GM23248 (cell line): ENCODE measurements at places on chromosomes 7 and 10. TPM values are rescaled to one million over a fixed set of nuclear protein-coding genes. Genes with fewer than 3 reads are reported as not detected.

DNA sequence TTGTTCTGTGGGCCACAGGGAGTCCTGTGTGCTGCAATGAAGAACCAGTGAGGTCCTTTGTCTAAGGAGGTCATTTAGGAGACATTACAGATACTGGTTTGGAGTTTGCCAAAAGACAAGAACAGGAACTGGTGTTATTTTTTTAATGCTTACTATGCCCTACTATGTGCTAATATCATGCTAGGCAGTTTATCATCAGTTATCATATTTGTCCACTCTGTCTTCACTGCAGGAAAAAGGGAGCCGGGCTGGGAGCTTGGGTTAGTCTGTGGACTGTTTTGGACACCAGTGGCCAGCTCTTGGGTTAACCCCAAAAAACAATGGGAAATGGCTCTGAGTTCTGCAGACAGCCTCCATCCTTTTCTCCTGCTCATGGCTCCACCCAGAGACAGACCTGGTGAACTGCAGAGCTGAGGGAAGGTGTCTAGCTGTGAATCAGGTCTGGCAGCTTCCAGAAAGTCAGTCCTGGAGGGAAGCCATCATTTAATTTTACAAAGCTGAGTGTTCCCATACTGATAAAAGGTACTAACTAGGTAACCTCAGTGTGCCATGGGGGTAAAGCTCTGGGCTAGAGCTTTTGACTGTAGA, 101.2 kb upstream of the ZNF746 start:
- peak; percentile 64 for DNase-seq
- H3K36me3 ChIP-seq = no peaks in the 10 kb centered on the region
- H3K27me3 ChIP-seq = no peaks in the 10 kb centered on the region
- H3K27ac ChIP-seq = no peak overlapping the region

FGFR2 gene
- polyA plus RNA-seq = 0.09 and 0.15 TPM in 2 replicates

LRRC4 gene
- 0.13 TPM in 1 of 2 replicates, not detected in the other for polyA plus RNA-seq

DNA sequence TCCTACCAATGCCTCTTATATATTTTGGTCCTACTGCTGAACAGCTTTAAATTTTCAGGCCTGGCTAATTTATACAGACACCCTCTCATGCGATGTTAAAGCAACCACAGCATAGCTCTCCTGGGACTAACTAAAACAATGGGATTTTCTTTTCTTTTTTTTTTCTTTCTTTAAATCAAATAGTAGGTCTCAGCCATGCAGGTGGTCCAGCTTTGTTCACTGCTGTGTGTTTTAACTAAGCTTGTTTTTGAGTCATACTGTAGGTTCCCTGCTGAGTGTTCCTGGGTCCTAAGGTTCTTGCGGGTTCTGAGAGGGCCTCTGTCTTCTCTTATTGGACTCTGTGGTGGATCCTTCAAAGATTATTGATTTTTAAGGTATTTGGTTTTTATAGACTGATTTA, 113.1 kb upstream of the SORCS1 start:
- no peaks in the 10 kb centered on the region for H3K27me3 ChIP-seq
- no peaks in the 10 kb centered on the region for H3K4me1 ChIP-seq
- no peaks in the 10 kb centered on the region for H3K36me3 ChIP-seq
- no peak overlapping the region for H3K27ac ChIP-seq

DNA sequence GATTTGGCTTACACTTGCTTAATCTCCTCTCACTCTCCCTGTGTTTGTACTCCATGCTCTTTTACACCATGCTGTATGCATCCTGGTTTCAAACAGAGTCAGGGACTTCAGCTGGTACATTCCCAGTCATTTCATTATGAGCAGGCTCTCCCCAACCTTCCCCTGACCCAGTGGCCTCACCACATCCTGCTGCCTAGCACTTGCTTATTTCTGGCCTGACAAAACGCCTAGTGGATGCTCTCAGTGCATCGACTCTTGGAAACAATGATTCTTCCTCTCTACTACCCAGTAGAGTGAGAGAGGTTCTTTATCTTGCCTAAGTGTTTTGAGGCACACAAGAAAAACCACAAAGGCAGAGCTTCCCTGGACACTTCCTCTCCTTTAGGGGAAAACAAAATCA, 63.4 kb downstream of the CAV1 start:
- H3K27ac ChIP-seq = peak overlapping the region; percentile 76
- H3K27me3 ChIP-seq = no peaks in the 10 kb centered on the region
- H3K36me3 ChIP-seq = no peaks in the 10 kb centered on the region
- H3K4me3 ChIP-seq = no peak overlapping the region
- DNase-seq = peak; percentile 88
- peaks cover 32% of the 10 kb centered on the region for H3K4me1 ChIP-seq

GRCh38 chr7:23394488-23395171, 75.7 kb downstream of the IGF2BP3 start:
- DNase-seq = peak; percentile 60
- H3K36me3 ChIP-seq = no peaks in the 10 kb centered on the region
- no peak overlapping the region for H3K4me3 ChIP-seq

GRCh38 chr7:32037650-32038198, 32.5 kb downstream of the PDE1C start:
- H3K4me1 ChIP-seq = peaks cover 25% of the 10 kb centered on the region
- H3K27ac ChIP-seq = no peak overlapping the region
- H3K4me3 ChIP-seq = no peak overlapping the region
- no peaks in the 10 kb centered on the region for H3K27me3 ChIP-seq

DNA sequence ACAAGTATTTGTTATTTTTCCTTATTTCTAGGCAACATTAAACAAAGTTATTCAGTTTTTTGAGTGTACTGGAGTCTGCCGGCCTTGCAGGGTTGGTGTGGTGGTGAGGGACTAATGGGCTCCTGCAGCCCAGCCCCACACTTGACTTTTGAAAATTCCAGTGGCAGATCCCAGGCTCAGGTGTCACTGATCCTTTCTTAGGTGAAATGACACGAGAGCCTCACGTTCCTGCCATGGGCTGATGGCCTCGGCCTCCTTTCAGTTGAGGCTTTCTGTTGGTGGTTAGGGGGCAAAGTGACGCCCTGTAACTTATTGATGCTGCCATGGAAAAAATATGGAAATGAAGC, 117.9 kb downstream of the NKX6-2 start:
- H3K27me3 ChIP-seq = no peaks in the 10 kb centered on the region
- H3K4me1 ChIP-seq = peaks cover 21% of the 10 kb centered on the region
- H3K4me3 ChIP-seq = no peak overlapping the region
- DNase-seq = no peak
- H3K36me3 ChIP-seq = no peaks in the 10 kb centered on the region

WDR86 gene
- not detected in 2 replicates for polyA plus RNA-seq

TDRD1 gene
- polyA plus RNA-seq = not detected in 2 replicates

GPR37 gene
- not detected in 2 replicates for polyA plus RNA-seq

SSBP1 gene
- polyA plus RNA-seq = 267 and 278 TPM in 2 replicates

FLNC gene
- polyA plus RNA-seq = 74.0 and 75.1 TPM in 2 replicates

DNA sequence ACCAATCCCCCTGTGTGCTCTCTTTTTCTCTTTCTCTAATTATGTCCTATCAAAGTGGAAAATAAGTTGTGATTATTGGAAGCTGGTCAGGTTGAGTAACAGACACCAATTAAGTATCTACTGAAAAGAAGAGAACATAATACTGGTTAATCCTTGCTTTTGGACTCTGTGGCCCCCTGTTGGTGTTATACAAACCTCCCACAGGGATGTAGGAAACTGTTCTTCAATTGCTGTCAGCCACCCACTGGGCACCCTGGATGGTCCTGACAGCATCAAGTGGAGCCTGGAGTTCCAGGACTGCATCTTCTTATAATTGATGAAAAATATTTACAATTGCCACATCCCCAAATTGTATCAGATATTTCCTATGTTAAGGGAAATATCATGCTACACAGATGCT, 939.7 kb downstream of the KCNMA1 start:
- no peaks in the 10 kb centered on the region for H3K36me3 ChIP-seq
- peaks cover 8% of the 10 kb centered on the region; the same call in 1 of the 2 replicates for H3K27me3 ChIP-seq
- no peak for DNase-seq
- no peaks in the 10 kb centered on the region for H3K4me1 ChIP-seq
- H3K4me3 ChIP-seq = no peak overlapping the region

ANKMY2 gene
- 19.3 and 22.1 TPM in 2 replicates for polyA plus RNA-seq

NPC1L1 gene
- not detected in 2 replicates for polyA plus RNA-seq

DNA sequence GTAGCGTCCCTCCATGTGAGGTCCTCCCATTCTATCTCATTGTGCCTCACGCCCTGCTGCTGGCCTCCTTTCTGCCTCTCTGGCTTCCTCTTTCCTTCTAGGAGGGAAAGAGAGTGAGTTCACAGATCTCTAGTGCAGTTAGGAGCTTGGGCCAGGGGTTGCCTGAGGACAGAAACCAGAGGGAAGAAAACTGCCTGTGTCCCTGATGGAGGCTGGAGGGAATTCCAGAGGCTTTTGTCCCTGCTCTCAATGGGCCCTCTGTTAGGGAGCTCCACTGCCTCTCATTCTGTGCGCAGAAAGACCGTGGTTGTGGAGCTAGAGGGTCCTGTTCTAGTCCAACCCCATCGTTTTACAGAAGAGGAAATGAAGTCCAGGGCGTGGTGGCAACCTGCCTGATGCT, 4.6 kb downstream of the MARVELD1 start:
- no peak overlapping the region for H3K27ac ChIP-seq
- H3K27me3 ChIP-seq = no peaks in the 10 kb centered on the region
- no peak for DNase-seq
- peaks cover 14% of the 10 kb centered on the region for H3K36me3 ChIP-seq
- no peak overlapping the region for H3K4me3 ChIP-seq
- H3K4me1 ChIP-seq = peaks cover 33% of the 10 kb centered on the region

DNA sequence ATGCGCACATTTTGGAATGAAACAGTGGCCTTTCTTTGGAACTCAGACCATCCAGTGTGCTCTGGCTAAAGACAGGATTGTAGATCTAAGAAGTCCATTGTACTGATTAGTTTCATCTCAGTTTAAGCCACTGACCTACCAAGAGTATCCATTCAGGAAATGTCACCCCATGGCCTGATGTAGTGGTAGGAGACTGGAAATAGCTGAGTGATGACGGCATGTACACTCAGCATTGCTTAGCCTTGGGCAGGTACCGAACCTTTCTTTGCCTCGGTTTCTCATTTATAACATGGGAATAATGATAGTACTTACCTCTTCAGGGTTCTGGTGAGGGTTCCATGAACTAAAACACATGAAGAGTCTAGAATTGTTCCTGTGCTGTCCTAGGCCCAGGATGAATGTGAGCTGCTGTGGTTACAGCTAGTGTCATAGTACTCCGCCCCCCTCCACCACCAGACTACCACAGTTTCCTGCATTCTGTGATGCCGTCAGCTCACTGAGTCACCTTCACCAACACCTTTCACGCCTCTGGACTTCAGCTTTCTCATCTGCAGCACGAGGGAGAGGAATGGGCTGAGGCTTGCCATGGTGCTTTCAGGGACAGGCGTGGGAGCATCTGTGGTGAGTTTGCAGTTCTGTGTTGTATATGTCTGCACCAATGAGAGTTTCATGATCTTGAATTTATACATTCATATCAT, 484.0 kb upstream of the GALNT17 start:
- peak; percentile 79 for DNase-seq
- peaks cover 10% of the 10 kb centered on the region for H3K4me1 ChIP-seq
- no peak overlapping the region for H3K4me3 ChIP-seq
- H3K36me3 ChIP-seq = no peaks in the 10 kb centered on the region
- no peak overlapping the region for H3K27ac ChIP-seq

CHCHD2 gene
- polyA plus RNA-seq = 508 and 511 TPM in 2 replicates

USP54 gene
- 4.0 and 6.8 TPM in 2 replicates for polyA plus RNA-seq

- no peak overlapping the region for H3K4me3 ChIP-seq
- no peak for DNase-seq
- no peaks in the 10 kb centered on the region for H3K36me3 ChIP-seq
- no peak overlapping the region for H3K27ac ChIP-seq
Measured at GRCh38 chr7:125834421-125834820, 904.8 kb upstream of the POT1 start.

DNA sequence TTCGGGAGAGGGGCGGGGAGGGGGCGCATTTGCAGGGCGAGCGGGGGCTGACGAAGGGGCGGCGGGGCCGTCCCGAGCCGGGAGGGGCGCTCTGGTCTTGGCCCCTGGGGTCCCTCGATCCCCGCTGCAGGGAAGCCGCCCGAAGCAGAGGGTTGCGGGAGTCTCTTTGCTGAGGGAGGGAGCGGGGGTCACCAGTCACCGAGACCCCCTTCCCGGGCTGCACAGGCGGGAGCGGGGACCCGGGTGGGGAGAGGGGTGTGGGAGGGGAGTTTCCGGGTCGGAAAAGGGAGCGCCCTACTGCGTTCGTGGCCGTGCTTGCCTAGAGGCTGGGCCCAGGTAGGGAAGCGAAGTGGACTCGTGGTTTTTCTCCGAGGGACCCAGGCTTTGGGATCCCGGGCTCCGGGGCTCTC, 422 bp downstream of the AP1S1 start:
- peak overlapping the region; percentile 89 for H3K4me3 ChIP-seq
- no peaks in the 10 kb centered on the region for H3K27me3 ChIP-seq
- peaks cover 11% of the 10 kb centered on the region for H3K4me1 ChIP-seq
- DNase-seq = no peak

GRCh38 chr10:13942035-13942434, 355.3 kb downstream of the PRPF18 start:
- peaks cover 8% of the 10 kb centered on the region; the same call in 1 of the 2 replicates for H3K4me1 ChIP-seq
- no peak for DNase-seq
- H3K4me3 ChIP-seq = no peak overlapping the region
- no peaks in the 10 kb centered on the region for H3K27me3 ChIP-seq
- no peak overlapping the region for H3K27ac ChIP-seq

- no peak for DNase-seq
- H3K4me1 ChIP-seq = no peaks in the 10 kb centered on the region
- H3K27ac ChIP-seq = no peak overlapping the region
Measured at GRCh38 chr10:78579995-78580394, 488.8 kb upstream of the ZMIZ1 start.

MMP21 gene
- not detected in 2 replicates for polyA plus RNA-seq

DNA sequence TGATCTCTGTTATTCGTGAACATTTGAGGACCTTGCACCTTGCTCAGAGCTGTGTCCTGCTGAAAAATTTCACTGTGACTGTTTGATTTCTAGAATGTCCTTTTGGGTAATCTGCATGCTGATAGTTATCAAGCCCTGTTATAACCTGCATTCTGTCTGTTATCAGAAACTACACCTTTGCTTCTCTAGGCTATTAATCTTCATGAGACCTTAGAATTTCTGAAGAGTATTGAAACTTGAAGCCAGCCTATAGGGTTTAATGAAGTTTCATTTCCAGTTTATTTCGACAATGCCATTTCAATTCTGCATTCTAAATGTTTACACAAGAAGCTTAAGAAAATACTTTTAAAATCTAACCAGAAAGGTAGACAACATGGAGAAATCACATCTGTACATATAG, 856.2 kb downstream of the SORCS1 start:
- no peaks in the 10 kb centered on the region for H3K36me3 ChIP-seq
- no peaks in the 10 kb centered on the region for H3K4me1 ChIP-seq

ORC5 gene
- polyA plus RNA-seq = 24.0 and 24.9 TPM in 2 replicates

SLC29A4 gene
- polyA plus RNA-seq = 0.35 and 0.37 TPM in 2 replicates

GRCh38 chr7:101273206-101273605, 28.3 kb upstream of the FIS1 start:
- H3K36me3 ChIP-seq = no peaks in the 10 kb centered on the region
- no peaks in the 10 kb centered on the region for H3K4me1 ChIP-seq
- no peak overlapping the region for H3K27ac ChIP-seq
- DNase-seq = no peak
- H3K27me3 ChIP-seq = peaks cover 24% of the 10 kb centered on the region; the same call in 1 of the 2 replicates
- no peak overlapping the region for H3K4me3 ChIP-seq
